ENCODE measurements at places on chromosomes 11 and 22.

DNA sequence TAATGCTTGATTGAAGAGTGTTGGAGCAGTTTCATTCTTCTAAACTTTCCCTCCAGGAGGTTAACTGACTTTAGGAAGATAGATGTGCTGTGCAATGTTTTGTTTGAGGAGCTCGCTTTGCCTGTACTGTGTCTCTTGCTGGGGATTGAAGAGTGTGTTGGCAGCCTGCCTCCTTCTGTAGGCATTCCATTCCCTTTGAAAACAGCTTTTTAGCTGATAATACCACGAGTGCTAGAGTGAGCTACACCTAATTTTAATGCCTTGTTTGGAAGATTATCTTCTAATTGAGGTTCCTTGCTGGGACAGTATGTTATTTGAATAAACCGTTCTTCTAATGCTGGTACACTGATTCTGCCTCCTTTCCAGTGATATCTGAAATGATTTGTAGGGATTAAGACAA is 7.2 kb downstream of the DDX10 start:
- DNase-seq = no peak

DNA sequence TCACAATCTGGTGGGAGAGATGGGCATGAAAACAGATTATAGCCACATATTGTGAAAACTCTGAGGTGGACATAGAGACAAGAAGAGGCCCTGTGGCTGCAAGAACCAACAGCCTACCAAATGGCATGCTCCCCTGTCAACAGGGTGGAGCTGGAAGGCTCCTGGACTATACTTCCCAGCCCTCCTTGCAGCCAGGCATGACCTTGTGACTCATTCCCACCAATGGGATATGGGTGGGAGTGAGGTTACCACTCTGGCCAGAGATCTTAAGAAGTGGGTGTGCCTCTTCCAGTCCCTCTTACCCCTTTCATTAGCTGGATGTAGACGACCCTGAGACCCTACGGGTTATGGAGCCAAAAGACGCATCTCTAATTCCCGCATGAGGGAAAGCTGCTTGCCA is 126.4 kb upstream of the ZBED5 start:
- no peak for DNase-seq

GRCh38 chr22:42347281-42347824 is 76.9 kb upstream of the TCF20 start:
- no peak for DNase-seq

GRCh38 chr22:50325444-50326224 is 1.2 kb downstream of the DENND6B start:
- no peak for DNase-seq

- DNase-seq = no peak
Observed at GRCh38 chr11:85182441-85183387, 444.4 kb downstream of the DLG2 start.

DNA sequence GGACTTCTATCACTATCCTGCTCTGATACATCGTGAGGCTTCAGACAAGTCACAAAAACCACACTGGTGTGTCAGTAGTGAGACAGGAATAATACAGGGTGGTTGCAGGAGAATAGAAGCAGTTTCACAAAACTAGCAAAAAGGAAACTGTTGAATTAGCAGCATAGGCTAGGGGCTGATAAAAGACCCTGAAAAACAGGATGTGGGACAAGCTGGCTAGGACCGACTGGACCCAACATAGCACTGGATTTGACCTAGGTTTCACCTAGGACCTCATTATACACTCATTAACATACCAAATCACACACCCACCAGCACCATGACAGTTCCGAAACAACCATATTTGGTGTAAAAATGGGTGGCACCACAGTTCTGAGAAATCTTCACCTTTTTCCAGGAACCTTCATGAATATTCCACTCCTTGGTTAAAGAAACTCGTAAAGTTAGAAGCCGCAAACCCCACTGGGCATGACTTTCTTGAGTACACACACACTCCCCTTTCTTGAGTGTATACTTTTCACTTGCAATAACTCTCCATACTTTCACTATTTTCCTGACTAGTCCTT is 76.2 kb downstream of the SLC1A2 start:
- DNase-seq = peak; percentile 12

DNA sequence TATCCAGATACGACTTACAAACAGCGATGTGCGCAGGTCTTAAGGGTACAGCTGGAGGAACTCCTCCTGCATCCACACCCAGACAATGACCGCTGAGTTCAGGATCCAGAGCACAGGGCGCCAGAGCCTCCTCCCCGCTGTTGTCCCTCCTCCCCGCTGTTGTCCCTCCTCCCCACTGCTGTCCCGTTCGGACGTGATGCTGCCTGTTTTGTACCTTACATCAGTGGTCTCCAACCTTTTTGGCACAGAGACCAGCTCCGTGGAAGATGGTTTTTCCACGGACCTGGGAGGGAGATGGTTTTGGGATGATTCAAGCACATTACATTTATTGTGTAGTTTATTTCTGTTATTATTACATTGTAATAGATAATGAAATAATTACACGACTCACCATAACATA is 62.0 kb downstream of the PHF21B start:
- DNase-seq = no peak

DNA sequence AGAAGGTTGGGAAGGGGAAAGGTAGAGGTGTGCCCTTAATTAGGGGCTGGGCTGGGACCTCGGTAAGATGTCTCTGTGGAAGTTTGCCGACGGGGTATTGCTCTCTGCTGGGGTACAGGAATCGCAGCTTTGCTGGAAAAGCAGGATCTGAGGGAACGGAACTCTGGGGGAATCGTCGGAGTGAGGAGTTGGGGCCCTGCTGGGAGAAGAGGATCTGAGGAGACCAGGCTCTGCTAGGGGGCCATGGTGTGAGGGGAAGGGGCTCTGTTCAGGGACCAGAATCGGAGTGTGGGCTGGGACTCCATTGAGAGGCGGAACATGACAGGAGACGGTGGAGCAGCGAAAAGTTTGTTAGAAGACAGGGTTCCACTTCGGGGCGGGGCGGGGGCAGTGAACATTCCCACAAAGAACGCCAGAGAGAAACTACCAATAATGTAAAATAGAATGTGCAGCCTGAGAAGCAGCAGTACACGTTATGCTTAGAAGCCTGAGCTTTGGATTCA is 456 bp downstream of the AAMDC start:
- DNase-seq = peak; percentile 27

GRCh38 chr11:76267556-76267955 is 61.3 kb upstream of the WNT11 start:
- no peak for DNase-seq

DNA sequence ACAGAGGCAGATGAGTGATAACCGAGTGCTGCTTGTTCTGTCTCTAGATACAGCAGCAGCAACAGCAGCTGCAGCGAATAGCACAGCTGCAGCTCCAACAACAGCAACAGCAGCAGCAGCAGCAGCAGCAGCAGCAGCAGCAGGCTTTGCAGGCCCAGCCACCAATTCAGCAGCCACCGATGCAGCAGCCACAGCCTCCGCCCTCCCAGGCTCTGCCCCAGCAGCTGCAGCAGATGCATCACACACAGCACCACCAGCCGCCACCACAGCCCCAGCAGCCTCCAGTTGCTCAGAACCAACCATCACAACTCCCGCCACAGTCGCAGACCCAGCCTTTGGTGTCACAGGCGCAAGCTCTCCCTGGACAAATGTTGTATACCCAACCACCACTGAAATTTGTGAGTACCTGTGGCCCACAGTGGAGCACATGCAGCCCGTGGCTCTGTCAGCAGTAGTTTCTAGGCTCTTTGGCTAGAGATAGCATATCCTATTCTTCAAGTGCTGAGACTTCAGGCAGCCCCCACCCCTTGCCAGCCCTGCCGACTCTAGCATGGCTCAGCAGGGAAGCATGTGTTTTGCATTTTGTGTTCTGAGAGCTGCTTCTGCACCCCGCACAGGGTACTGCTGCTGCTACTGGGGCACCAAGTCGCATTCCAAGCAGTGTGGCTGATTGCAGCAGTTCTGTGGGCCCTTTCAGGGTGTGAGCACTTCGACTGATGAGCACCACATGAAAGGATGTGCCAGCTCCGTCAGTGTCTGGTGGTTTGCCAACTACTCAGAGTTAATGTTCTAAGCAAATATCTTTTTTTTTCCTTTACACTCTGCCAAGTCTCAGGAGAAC is 59.2 kb downstream of the MED15 start:
- peak; percentile 90 for DNase-seq

- DNase-seq = no peak
Observed at GRCh38 chr11:26070714-26071380, 261.1 kb upstream of the ANO3 start.

DNA sequence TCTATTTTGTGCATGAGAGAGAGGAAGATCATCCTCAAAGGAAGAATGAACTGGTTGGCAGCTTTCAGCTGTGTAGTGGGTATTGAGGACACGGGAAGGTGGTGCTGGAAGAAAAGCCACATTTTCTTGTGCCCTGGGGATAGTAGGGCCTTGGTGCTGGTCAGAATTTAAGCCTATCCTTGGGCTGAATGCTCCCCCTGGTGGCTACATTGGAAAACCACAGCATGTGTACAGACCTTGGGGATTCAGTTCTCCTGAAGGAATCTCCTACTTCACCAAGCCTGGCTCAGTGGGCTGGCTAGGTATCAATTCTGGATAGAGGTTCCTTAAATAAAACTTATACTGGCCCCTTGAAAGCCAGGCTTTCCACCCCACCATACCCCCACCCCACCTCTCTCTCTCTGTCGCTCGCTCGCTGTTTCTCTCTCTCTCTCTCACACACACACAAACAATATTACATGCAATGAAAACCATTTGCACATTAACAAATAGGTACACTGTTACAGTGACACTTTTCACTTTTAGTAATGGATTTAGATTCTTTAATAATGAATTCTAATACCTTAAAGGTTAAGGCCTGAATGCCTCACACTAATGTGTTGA is 2.8 kb upstream of the OR51M1 start:
- peak; percentile 7 for DNase-seq

DNA sequence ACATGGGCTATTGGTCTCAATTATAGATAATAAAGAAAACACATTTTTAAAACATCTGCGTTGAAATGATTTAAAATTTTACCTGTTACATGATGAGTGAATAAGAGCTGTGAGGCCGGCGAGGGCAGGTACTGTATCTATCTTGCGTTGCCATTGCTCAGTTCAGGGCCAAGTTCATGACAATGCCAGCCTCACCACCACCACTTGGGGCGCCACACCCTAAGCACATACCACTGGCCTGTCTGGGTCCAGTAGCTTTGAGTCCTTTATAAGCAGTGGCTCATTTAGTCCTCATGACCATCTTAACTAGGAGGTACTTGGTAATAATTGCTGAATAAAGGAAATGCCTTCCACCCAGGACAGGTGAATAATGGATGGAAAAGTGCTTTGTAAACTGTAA is 14.5 kb upstream of the MB start:
- DNase-seq = peak; percentile 41

- DNase-seq = no peak
Observed at GRCh38 chr22:20956258-20957101, 10.6 kb upstream of the AIFM3 start.

DNA sequence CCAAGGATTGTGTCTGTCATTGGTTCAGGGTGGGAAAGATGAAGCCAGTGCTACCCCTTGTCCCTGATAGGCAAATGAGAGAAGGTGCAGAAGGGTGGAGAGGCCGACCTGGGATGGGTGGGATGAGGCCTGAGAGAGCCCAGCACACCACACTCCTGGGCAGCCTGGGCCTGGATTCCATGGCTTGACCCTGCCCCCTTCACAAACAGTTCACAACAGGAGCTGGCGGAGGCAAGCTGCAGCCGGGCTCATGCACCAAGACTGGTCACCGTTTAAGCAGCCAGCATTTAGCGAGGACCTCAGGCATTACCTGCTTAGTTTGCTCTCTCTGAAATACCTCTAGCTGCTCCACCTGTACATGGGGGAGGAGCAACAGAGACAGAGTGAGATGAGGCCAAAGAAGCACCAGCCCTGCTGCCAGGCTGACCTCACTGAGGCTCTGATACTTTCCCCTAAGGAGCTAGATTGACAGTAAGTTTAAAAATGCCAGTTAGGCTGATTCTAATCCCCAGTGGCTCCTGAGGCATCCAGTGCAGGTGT is 13.5 kb downstream of the IL18BP start:
- DNase-seq = no peak

- no peak for DNase-seq
Observed at GRCh38 chr11:95692526-95693260, 96.9 kb downstream of the FAM76B start.

- no peak for DNase-seq
Observed at GRCh38 chr11:122093731-122094275, 22.2 kb downstream of the BLID start.

- DNase-seq = no peak
Observed at GRCh38 chr22:44646141-44646540, 55.9 kb upstream of the PRR5 start.

DNA sequence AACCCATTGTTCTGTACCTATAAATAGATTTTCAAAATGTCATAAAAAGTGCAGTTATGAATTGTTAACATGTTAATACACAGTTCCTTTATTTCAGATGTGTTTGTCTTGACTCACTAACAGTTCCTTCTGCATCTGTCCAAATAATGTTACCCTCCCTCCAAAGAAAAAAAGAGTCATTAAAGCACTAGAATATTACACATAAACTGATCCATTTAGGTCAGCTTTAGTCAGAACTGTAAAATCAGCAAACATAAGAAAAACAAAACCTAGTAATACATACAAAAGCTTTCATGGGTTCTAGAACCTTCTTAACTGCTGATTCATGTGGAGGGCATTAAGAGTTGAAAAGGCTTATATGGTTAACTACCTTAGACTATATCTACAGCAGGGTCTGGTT is 65.4 kb downstream of the SESN3 start:
- no peak for DNase-seq

DNA sequence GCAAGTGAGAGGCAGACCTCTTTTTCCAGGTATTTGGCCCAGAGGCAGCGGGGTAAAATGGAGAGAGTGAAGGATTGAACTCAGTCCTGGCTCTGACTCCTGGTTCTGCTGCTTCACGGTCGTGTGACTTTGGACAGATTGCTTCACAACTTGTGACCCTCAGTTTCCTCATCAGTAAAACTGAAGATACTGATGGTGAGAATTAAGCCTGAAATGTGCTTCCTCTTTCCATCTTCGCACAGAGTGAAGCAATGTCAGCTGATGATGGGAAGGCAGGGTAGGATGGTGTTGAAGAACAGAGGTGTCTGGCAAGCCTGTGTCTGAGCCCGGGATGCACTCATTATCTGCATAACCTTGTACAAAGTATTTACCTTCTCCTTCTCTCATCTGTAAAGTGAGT is 59.0 kb downstream of the UBASH3B start:
- no peak for DNase-seq

- DNase-seq = no peak
Observed at GRCh38 chr22:30014244-30014643, 66.0 kb upstream of the HORMAD2 start.

DNA sequence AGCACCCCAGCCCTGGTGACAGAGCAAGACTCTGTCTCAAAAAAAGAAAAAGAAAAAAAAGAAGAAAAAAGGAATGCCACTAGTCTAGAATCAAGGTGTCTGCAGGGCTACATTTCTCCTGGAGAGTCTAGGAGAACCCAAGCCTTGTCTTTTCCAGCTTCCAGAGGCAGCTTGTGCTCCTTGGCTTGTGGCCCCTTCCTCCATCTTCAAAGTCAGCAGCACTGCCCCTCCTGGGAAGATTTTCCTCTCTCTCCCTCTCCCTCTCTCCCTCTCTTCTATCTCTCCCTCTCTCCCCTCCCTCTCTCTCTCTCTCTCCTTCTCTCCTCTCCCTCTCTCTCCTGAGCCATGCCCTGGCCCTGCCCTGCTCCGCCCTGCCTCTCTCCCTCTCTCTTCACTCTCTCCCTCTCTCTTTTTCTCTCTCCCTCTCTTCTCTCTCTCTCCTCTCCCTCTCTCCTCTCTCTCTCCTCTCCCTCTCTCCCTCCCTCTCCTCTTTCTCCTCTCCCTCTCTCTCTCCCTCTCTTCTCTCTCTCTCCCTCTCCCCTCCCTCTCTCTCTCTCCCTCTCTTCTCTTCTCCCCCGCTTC is 97.7 kb upstream of the FGF3 start:
- no peak for DNase-seq

- DNase-seq = no peak
Observed at GRCh38 chr22:23115825-23116494, 25.8 kb downstream of the RSPH14 start.
